ENCODE measurements at places on chromosomes 1 and 21.

DNA sequence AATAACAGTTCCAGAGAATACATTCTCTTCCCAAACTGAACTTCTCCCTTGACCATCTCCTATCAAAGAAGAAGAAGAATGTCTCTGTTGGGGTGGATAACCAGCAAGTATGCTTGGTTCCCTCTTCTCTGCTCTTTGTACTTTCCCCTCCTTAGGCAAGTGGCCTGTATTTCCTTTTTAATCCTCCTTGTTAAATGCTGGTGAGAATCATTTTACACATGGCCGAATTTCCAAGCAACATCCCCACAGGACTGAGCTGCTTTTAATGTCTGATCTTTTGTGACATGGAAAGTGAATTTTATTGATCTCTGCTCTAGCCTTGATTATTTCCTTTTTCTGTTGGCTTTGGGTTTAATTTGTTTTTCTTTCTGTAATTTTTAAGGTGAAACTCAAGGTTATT is 336.7 kb downstream of the DUSP10 start:
- no peak for DNase-seq

GRCh38 chr1:6905331-6905730 is 120.1 kb downstream of the CAMTA1 start:
- no peak for DNase-seq

DNA sequence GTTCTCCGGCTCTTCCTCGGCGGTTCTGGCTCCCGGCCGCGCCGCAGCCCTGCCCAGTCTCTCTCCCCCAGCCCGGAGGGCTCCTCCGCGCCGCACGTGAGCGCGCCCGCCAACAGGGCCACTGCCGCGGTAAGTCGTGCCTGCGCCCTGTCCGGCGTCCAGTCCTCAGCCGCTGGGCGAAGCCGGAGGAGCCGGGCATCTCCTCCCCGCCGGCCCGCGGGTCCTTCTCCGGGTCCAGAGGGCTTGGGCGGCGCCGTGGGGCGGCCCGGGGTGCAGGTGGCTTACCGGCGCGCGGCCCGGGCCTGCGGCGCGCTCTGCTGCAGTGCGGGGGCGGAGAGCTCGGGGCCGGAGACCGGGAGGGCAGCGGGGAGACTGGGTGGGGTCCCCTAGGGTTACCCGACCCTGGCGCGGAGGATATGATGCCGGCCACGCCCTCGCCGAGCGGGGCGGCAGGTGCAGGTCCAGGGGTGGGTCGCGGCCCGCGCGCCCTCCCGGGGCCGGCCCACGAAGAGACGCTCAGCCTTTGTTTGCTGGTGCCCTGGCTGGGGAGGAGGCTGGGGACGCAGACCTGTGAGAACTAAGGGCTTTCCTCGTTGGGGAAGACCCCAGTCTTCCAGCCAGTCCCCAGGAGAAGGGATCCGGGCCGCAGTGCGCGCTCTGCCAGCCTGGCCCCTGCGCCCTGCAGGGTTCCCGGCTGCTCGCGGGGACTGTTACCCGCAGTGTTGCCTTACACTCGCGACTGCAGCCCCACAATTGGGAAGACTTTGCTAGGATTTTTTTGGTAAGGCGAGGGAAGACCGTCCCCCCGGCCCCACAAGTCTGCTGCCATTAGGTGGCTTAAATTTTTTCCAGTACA is at the start of gene DOP1B:
TSS of gene DOP1B (plus strand) at position 10 of the 856 bp plus-strand sequence. CDS start 7,910 bp downstream, outside the sequence.
- DNase-seq: no peak

GRCh38 chr1:64308866-64309265 is 105.4 kb downstream of the UBE2U start:
- DNase-seq: no peak

- DNase-seq: no peak
These were observed 193.3 kb upstream of the SNX7 start for GRCh38 chr1:98468111-98468717.

- peak; percentile 92 for DNase-seq
These were observed 29.9 kb upstream of the TMEM61 start for GRCh38 chr1:54950369-54951163.

GRCh38 chr1:182185842-182186756 is 124.6 kb upstream of the ZNF648 start:
- peak; percentile 75 for DNase-seq

DNA sequence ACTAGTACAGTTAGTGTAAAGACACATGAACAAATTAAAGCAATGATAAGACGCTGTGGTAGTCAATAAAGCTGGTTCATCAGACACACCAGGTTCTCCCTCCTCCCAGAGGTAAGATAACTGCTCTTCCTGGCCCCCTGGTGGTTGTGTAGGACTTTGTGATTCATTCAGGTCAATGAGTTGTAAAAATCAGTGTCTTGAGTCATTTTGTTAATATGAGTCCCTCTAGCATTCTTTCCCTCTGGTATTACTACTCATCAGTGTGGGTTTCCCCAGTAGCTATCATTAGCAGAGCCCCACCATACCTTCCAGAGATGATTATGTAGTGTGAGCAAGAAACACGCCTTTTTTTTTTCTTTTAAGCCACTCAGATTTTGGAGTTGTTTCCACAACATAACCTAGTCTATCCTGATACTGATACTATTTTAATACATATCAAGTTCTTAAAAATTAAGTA is 3.6 kb upstream of the SETDB1 start:
- DNase-seq: peak; percentile 82

Data from islet precursor cell (in vitro differentiated cells).